Colonic mucosa (tissue), 4 donors: ENCODE measurements at places on chromosomes 2 and 18. TPM values are rescaled to one million over a fixed set of nuclear protein-coding genes. Genes with fewer than 3 reads are reported as not detected.

MEP1B gene
- total RNA-seq = 1.8 TPM

CCL20 gene
- 43.5 TPM for total RNA-seq

MAP3K2 gene
- 76.0 TPM for total RNA-seq

GLI2 gene
- total RNA-seq = 2.0 TPM

SLC5A7 gene
- total RNA-seq = not detected

GFPT1 gene
- total RNA-seq = 218 TPM

CLASP1 gene
- total RNA-seq = 32.3 TPM

GDF7 gene
- total RNA-seq = 0.11 TPM

KIAA2012 gene
- total RNA-seq = not detected

ALK gene
- not detected for total RNA-seq

FLACC1 gene
- total RNA-seq = 0.32 TPM

GRCh38 chr2:8626572-8626971, 55.3 kb upstream of the ID2 start:
- no peak for DNase-seq
- H3K36me3 ChIP-seq = no peaks in the 10 kb centered on the region
- H3K27ac ChIP-seq = no peak overlapping the region
- no peak overlapping the region for H3K4me3 ChIP-seq

- no peaks in the 10 kb centered on the region for H3K27me3 ChIP-seq
- H3K4me3 ChIP-seq = no peak overlapping the region
- no peak overlapping the region for H3K27ac ChIP-seq
- no peaks in the 10 kb centered on the region for H3K36me3 ChIP-seq
- H3K4me1 ChIP-seq = no peaks in the 10 kb centered on the region
Observed at GRCh38 chr2:104040771-104041170, 813.1 kb upstream of the POU3F3 start.

DNA sequence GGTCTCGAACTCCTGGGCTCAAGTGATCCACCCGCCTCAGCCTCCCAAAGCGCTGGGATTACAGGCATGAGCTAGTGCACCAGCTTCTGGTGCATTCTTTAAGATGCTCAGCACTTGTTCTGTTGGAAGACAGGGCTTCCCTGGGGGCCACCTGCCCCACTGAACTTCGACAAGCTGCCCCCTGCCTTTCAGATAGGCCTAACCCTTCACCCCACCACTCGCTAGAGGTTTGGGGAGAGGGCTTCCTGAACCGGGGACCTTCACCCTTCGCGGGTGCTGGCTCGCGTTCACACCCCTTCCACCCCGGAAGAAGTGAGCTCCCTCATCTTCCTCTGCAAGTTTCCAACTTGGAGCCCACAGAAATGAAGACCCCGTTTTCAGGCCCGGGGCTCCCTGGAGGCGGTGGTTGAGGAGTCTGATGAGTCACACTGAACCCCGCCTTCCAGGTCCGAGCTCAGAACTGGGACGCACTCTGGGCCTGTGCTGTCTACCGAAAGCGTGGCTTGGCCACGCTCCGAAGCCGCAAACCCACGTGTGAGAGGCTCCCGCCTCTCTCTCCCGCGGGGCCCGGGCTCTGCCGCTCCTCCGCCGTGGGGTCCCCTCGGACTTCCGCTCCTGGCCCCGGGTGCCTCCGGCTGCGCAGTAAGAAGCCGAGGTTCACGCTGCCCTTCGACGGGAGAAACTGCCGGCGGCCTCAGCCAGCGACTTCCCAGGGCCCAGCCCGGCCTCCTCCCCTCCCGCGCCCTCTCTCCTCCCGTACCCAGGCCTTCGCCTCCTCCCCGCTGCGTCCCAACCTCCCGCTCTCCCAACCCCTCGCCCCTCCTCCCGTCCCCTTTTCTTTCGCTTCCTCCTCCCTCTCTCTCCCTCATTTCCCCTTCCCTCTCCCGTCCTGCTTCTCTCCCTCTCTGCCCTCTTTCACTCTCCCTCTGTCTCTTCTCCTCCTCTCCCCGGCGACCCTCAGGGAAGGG, 47.5 kb upstream of the SP3 start:
- H3K4me1 ChIP-seq = no peaks in the 10 kb centered on the region
- H3K27me3 ChIP-seq = no peaks in the 10 kb centered on the region
- no peaks in the 10 kb centered on the region for H3K36me3 ChIP-seq
- DNase-seq = peak; percentile 57
- H3K27ac ChIP-seq = peak overlapping the region; percentile 73

GRCh38 chr18:40031435-40031834, 1923.6 kb upstream of the PIK3C3 start:
- H3K27ac ChIP-seq = no peak overlapping the region
- H3K36me3 ChIP-seq = no peaks in the 10 kb centered on the region
- DNase-seq = no peak
- no peak overlapping the region for H3K4me3 ChIP-seq
- H3K27me3 ChIP-seq = no peaks in the 10 kb centered on the region
- no peaks in the 10 kb centered on the region for H3K4me1 ChIP-seq

- no peaks in the 10 kb centered on the region for H3K27me3 ChIP-seq
- H3K27ac ChIP-seq = no peak overlapping the region
- no peak for DNase-seq
- H3K4me1 ChIP-seq = no peaks in the 10 kb centered on the region
- H3K4me3 ChIP-seq = no peak overlapping the region
Observed at GRCh38 chr18:59416818-59417217, 57.8 kb upstream of the LMAN1 start.

DNA sequence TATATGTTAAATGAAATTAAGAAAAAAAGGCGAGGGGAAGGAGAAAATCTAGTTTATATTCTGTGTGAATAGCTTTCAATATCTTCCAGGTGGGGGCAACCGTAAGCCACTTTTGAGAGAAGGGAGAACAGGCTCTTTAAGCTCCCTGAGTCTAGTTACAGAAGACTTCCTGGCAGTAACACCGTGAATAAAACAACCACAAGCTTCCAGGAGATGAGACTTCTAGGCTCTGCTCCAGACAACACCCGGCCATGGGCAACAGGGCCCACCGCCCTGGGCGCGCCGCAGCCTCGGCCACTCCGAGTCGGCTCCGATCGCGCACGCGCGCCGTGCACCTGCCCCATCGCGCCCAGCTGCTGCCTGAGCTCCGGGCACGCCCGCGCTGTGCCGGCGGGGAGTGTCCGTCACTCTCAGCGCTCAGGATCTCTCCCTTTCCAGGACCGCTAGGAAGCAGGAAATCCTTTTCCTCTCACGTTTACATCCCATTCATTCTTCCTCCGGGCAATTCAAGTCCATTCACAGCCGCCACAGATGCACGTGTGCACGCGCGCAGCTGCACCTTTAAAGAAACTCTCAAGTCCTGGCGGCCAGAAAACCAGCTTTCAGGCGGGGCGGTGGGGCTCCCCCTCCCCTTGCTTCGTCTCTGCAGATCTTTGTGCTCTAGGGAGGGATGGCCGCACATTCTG, 19.4 kb upstream of the PAX3 start:
- no peak overlapping the region for H3K27ac ChIP-seq
- H3K27me3 ChIP-seq = peaks cover 28% of the 10 kb centered on the region
- H3K4me3 ChIP-seq = peak overlapping the region; percentile 35
- no peaks in the 10 kb centered on the region for H3K4me1 ChIP-seq
- H3K36me3 ChIP-seq = no peaks in the 10 kb centered on the region
- DNase-seq = peak; percentile 82

DNA sequence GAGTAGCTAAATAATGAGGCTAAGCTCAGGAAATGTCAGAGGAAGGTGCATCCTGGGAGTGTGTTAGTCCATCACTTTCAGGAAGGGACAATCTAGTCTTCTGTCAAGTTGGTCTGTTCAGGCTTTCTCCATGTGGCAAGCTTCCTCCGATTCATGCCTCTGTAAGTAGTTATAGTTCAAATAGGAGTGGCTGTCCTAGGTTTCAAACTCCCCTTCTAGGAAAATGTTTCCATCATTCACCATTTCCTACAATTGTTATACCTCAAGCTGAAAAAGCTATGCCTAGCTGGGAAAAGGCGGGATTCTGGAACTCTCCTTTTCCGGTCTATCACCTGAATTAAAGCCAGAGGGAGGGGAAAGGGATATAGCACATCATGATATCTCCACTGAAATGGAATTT, 287.7 kb upstream of the ZSWIM2 start:
- H3K27ac ChIP-seq = no peak overlapping the region
- H3K4me3 ChIP-seq = no peak overlapping the region
- no peaks in the 10 kb centered on the region for H3K27me3 ChIP-seq
- H3K4me1 ChIP-seq = no peaks in the 10 kb centered on the region
- DNase-seq = no peak
- H3K36me3 ChIP-seq = no peaks in the 10 kb centered on the region

DNA sequence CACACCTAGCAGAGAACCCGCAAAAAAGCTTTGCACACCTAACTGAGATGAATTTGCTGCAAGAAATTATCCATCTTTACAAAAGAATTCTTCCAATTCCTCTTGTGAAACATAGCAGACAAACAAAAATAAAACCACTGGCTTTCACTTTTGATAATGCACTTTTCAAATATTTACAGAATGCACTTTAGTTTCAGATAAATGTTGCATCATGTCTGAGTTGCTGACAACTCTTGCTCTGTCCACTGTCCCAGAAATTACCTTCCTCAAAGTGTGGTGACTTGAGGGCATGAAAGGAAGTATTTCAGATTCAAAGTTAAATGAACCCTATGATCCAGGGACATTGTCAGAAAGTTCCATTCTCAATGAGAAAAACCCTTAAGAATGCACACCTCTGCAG, 256.2 kb upstream of the PARD3B start:
- H3K4me3 ChIP-seq = no peak overlapping the region
- DNase-seq = no peak
- no peaks in the 10 kb centered on the region for H3K36me3 ChIP-seq

DNA sequence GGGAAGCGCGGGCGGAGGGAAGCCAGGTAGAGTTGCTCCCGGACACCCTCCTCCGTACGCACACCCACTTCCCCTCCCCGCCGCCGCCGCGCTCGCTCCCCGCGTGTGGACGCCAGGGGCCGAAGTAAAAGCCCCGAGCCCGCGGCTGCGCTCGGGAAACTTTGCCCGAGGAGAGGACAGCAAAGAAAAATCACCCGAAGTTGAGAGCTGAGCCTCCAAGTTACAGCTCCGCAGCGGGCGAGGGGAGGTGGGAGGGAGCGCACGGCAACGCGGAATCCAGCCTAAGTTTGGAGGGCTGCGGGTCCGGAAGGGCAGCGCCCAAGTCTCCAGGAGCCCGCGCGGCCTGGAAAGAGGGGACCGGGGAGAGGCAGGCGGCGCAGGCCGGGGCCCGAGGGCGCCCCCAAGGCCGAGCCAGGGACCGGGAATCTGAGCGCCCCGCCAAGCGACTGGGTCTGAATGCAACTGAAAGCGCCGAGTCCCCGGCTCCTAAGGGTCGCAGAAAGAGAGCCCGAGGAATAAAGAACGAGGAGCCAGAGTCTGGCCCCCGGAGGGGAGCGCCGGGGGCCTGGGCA, 706 bp upstream of the BCL11A start:
- peak overlapping the region; percentile 79 for H3K27ac ChIP-seq
- no peaks in the 10 kb centered on the region for H3K27me3 ChIP-seq
- peak; percentile 63 for DNase-seq
- no peaks in the 10 kb centered on the region for H3K36me3 ChIP-seq
- H3K4me1 ChIP-seq = peaks cover 4% of the 10 kb centered on the region

GRCh38 chr18:9760641-9761040, 52.5 kb downstream of the RAB31 start:
- DNase-seq = no peak
- H3K27ac ChIP-seq = no peak overlapping the region
- H3K4me1 ChIP-seq = no peaks in the 10 kb centered on the region
- H3K36me3 ChIP-seq = no peaks in the 10 kb centered on the region
